ENCODE measurements at places on chromosomes 5 and 9.
A peak's percentile ranks its signal among the peaks of the same experiment; 100 is the strongest.

DNA sequence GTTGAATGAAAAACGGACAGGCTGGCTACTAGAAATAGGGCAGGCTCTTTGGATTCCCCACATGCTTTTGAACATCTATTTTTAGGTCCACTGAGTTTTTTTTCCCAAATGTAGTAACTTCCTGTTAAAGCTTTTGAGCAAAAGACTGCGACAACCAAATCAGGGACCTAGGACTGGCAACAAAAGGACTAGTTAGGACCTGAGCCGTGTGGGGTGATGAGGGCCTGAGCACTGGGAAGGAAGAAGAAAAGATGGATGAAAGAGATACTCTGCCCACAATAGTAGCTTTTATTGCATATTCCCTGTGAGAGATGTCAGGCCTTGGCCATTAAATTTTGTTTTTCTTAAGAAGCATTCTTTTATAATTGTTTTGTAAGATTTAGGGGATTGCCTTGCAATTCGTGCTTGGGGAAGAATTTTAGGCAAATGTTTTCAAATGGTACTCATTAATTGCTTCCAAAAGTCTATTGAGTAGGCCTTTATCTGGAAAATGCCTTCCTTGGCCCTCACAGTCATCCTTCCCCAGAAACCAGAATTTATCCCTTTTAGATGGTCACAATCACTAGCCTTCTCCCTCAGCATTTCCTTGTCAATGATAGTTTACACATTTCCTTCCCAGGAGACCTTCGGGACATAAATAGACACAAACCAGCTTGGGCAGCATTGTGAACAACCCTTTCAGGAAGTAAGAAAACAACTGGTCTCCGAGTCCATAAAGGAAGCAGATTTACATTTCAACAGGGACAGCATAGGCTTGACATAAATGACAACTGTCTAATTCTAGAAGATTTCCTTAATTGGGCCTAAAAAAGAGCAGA is 166.5 kb downstream of the RMI1 start:
- DNase-seq: no peak

DNA sequence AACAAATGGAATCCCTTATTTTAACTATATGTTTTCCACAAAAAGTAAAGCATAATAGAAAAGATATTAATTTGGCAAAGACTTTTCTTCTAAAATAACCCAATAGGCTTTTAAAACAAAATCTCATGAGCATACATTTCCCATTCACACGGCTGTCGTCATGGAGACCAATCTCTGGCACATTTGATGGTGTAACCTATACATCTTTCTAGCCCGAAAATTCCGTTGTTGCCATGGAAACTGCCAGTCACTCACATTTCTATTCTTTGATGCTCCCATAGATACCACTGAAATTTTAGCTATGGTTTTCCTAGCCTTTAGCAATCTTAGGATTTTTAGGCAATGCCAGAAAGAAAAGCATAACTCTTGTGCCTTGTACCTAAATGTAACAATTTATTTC is 262.9 kb upstream of the TRPM3 start:
- DNase-seq: no peak

GRCh38 chr5:77864997-77865396 is 88.9 kb upstream of the TBCA start:
- DNase-seq: no peak

- DNase-seq: no peak
These were observed 1793.1 kb downstream of the EFNA5 start for GRCh38 chr5:105877592-105877991.

- DNase-seq: peak; percentile 45
These were observed 1.2 kb downstream of the TENT4A start for GRCh38 chr5:6714226-6715041.

DNA sequence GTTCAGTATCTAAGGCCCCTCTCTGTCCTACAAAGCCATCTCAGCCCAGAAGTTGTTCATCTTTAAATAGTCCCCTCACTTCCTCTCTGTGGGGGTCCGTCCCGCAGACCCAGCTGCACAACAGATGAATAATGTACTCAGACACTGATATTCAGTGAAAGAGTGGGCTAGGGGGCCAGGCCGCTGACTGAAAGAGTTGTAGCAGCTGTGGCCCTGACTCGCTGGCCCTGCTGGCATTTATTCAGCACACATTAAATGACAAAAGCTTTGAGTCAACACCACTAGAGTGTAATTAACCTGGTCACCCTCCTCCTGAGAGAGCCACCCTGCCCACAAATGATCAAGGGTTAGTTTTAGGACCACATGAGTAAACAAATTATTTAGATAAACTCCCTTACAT is 76.3 kb downstream of the MED10 start:
- DNase-seq: no peak

- DNase-seq: no peak
These were observed 14.0 kb downstream of the NDUFS6 start for GRCh38 chr5:1815071-1815786.

DNA sequence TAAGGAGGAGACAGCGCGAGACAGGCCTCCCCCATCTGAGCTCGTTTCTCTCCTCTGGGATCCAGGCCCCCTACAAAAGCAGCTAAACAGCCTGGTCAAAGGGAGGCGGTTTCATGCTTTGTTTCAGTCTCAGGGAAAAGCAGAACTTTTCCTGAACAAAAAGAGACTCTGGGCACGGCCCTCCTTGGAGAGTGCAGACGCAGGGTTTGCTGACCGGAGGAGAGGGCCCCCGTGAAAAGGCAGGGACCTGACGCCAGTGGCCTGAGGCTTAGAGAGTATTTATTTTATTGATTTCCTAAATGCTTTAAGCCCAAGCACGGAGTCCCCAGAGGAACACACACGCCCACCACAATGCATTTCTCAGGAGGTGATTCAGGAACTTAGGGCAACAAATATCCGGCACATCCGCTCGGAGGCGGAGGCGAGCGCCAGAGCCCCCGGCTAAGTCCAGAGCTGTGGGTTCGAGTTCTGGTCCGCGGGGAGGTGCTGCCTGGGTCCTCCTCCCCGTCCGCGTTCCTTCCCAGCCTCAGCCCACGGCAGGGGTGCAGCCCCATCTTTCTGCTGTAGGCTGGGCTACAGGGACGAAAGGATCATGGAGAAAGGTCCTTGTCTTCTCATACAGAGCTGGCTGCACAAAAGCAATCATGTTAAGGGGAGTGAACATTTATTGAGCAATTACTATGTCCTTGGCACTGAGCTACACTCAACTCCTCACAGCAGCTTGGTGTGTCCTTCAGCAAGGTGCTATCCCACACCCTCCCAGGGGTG is 40.0 kb downstream of the PTGES start:
- no peak for DNase-seq

- no peak for DNase-seq
These were observed 8.3 kb upstream of the COMMD10 start for GRCh38 chr5:116076496-116076895.

GRCh38 chr9:68523367-68523936 is 17.2 kb downstream of the TMEM252 start:
- DNase-seq: no peak

GRCh38 chr9:130498918-130499698 is 54.3 kb downstream of the ASS1 start:
- DNase-seq: no peak

- DNase-seq: no peak
These were observed 26.3 kb upstream of the GABRP start for GRCh38 chr5:170757182-170757601.

- DNase-seq: no peak
These were observed 178.1 kb downstream of the SLF1 start for GRCh38 chr5:94796586-94796985.

- DNase-seq: no peak
These were observed 143.6 kb downstream of the PDE4D start for GRCh38 chr5:59749782-59750520.

GRCh38 chr9:112654282-112654681 is 63.6 kb downstream of the INIP start:
- DNase-seq: no peak

All from colonic mucosa (tissue), 4 donors.